ENCODE measurements at places on chromosomes 1 and 21. TPM values are rescaled to one million over a fixed set of nuclear protein-coding genes. Genes with fewer than 3 reads are reported as not detected.

- DNase-seq = no peak
- H3K27me3 ChIP-seq = no peaks in the 10 kb centered on the region
- no peaks in the 10 kb centered on the region for H3K36me3 ChIP-seq
- H3K4me3 ChIP-seq = no peak overlapping the region
Measured at GRCh38 chr1:39981945-39982344, 27.0 kb downstream of the MFSD2A start.

DNA sequence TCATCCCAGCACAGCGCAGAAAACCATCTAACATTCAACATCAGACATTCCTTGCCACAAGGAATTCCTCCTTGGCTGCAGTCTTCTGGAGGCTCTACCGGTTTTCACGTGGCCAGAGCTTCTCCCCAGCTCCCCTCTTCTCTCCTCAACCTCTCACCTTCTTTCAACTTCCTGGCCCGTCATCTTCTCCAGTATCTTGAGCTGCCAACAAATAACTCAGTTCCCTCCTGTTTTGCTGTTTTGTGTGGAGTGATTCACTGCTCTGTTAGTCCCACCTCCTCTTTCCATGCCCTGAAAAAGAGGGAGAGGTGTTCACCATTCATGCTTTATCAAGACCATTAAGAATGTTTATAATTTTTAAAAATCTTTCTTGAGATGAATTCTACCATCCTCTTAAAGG is 32.6 kb downstream of the PIGM start:
- H3K27me3 ChIP-seq = no peaks in the 10 kb centered on the region
- no peak overlapping the region for H3K27ac ChIP-seq
- H3K4me3 ChIP-seq = no peak overlapping the region
- no peak for DNase-seq

The AADACL3 gene
- not detected for total RNA-seq

The CELA2A gene
- not detected for total RNA-seq

The TXNDC12 gene
- 25.7 TPM for total RNA-seq

The TNNI3K gene
- total RNA-seq = 89.7 TPM
